ENCODE measurements at places on chromosomes 7 and 10.

- no peak for DNase-seq
Measured at GRCh38 chr10:116055252-116055916, 217.6 kb downstream of the GFRA1 start.

DNA sequence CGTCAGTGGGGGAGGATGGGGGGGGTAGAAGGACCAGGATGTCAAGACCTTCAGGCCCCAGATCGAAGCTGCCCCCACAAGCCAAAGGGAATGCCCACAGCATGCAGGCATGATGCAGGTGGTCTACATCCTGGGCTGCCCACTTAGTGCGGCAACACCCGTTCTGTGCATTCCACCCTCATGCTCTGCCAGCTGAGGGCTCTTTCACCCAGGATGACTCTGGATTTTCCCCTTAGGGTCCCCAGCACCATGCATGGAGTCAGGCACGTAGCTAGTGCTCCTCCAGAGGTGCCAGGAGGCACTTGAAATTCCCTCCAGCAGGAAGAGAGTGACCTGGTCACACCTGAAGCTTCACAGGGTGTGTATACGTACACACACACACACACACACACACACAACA lies 66.2 kb downstream of the SH3PXD2A start:
- DNase-seq = no peak

DNA sequence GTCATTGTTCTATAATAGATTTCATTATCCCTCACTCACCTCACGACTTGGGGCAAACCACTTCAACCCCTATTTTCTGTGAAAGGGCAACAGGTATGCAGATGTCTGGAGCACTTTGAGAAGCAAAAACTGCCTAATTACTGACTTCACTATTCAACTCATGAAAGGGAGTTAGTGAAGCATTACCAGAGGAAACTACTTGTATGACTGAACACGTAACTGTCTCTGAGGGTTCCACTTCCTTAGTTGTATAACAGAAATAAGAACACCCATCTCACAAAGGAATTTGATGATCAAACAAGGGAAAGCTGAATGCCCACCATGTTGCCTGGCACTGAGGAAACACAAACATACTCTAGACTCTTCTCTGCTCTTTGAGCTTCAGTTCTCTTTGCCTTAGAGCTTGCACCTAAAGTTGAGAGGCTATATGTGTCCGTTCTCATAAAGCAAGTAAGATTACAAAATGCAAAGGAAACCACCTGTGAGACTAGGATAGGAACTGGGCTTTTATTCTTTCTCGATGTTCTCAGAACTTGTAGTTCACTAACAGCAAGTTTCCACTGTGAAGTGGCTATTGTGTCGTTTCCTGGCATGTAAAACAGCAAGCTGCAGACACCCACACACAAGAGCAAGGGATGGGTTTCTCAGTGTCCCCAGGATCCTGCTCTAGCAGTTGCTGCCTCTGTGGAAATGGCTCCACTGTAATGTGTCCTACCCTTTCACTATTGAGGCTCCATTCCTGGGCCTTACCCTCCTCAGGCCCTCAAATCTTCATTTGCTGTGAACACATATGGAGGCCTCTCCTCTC lies 2.6 kb downstream of the TMEM243 start:
- no peak for DNase-seq

GRCh38 chr10:130941886-130942285 lies 369.6 kb downstream of the TCERG1L start:
- DNase-seq = no peak

DNA sequence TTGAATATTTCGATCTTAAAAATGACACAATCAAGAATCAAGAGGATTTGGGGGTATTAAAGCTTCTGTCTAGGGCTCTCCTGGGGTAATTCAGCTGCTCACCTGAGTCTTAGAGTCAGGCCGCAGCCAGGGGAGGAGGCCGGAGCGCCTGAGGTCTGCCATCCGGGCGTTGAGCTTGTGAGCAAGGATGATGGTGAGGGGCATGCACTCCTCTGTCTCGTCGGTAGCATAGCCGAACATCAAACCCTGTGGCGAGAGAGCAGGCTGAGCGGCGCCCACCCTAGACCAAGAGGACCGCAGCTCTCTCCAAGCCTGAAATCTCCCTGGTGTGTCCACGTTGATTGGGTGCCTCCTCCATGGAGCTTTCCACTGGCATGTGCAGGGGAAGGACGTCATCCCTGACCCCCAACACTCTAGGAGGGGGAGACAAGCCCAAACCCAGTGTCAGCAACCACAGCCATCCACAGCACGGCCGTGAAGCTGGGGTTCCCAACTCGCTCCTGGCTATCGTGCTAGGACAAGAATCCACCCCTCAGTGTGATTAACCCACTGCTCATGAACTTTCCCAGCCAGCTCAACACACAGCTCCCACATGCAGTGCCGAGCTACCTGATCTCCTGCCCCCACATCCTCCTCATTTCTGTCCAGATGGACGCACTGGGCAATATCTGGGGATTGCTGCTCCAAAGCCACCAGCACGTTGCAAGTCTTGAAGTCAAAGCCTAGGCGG lies 9.2 kb downstream of the MAT1A start:
- DNase-seq = no peak

GRCh38 chr10:18164748-18165361 lies 24.6 kb downstream of the CACNB2 start:
- DNase-seq = no peak

All from HAP-1 (cell line).